ENCODE measurements at places on chromosomes 12 and 14. TPM values are rescaled to one million over a fixed set of nuclear protein-coding genes. Genes with fewer than 3 reads are reported as not detected.

The CPM gene
- polyA plus RNA-seq: 35.7 TPM

The FAM186B gene
- polyA plus RNA-seq: 0.34 TPM

The RNF212B gene
- polyA plus RNA-seq: 2.8 TPM

The IFNG-AS1 gene
- not detected for polyA plus RNA-seq

The SLC7A7 gene
- polyA plus RNA-seq: 235 TPM

The DPY19L2 gene
- polyA plus RNA-seq: 17.8 TPM

The C14orf180 gene
- 3.1 TPM for polyA plus RNA-seq

The PGAM5 gene
- polyA plus RNA-seq: 19.4 TPM

The FAIM2 gene
- polyA plus RNA-seq: 1.3 TPM

DNA sequence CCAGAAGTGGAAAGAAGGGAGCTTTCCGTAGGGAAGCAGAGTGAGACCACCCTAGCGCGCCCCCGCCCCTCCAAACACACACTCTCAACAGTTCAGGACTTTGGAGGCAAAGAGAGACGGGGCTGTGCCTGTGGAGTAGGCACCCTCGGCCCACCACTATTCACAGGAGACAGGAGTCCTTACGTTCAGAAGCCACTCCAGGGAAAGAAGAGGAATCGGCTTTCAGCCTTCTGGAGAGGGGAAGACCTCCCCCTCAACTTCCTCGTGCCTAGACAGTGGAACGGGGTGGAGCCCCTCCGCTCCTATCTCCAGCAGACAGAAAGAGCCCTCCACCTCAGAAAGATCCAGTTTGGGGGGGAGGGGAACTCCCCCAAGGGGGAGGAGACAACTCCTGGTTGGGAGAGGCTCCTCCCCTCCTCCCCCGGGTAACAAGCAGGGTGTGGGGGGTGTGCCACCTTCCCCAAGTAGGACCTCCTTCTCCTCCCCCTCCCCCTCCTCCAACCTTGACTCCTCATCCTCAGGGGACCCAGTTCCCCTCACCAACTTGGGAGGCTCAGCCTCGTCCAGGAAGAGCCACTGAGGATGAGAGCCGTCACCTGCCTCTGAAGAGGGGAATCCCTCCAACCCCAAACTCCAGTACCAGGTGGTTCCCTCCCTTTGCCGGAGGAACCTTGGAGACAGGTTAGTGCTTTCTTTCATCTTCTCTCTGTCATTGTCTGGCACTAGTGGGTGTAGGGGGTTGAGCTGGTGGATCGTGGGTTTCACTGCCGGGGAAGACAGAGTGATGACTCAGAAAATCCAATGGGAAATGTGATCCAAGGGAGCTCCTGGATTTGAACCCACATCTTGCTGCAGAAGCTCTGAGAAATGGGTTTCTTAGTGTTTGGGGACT is 883 bp downstream of the FOXJ2 start:
- peak; percentile 90 for DNase-seq

- DNase-seq: no peak
These were observed 67.9 kb upstream of the RMST start for GRCh38 chr12:97394657-97395056.

GRCh38 chr12:48045061-48045846 is 41.0 kb upstream of the COL2A1 start:
- no peak for DNase-seq

GRCh38 chr14:31201111-31201510 is 6.5 kb downstream of the HECTD1 start:
- DNase-seq: no peak

- DNase-seq: no peak
These were observed 290.2 kb upstream of the FLRT2 start for GRCh38 chr14:85239791-85240190.

DNA sequence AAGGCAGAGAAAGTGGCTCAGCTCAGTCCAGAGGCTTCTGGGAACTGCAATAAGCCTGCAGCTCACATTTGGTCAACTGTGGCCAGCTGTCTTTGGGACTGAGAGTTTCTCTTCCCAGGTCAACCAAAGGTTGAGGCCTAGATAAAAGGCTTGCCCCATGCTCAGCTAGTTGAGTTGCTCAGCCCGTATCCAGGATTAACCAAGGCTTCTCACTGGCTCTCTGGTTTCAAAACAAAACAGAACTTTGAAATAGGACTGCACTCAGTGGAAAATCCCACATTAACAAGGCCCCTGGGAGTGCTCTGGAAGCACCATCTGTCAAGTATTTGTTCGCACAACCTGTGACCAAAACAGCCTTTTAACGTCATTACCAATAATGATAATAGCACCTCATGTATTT is 40.3 kb upstream of the NUAK1 start:
- peak; percentile 41 for DNase-seq

- no peak for DNase-seq
These were observed 58.1 kb upstream of the CCND2 start for GRCh38 chr12:4215229-4216186.

GRCh38 chr12:115543269-115543668 is 734.2 kb downstream of the MED13L start:
- DNase-seq: no peak

- DNase-seq: no peak
These were observed 5.3 kb downstream of the GRIN2B start for GRCh38 chr12:13976028-13976584.

DNA sequence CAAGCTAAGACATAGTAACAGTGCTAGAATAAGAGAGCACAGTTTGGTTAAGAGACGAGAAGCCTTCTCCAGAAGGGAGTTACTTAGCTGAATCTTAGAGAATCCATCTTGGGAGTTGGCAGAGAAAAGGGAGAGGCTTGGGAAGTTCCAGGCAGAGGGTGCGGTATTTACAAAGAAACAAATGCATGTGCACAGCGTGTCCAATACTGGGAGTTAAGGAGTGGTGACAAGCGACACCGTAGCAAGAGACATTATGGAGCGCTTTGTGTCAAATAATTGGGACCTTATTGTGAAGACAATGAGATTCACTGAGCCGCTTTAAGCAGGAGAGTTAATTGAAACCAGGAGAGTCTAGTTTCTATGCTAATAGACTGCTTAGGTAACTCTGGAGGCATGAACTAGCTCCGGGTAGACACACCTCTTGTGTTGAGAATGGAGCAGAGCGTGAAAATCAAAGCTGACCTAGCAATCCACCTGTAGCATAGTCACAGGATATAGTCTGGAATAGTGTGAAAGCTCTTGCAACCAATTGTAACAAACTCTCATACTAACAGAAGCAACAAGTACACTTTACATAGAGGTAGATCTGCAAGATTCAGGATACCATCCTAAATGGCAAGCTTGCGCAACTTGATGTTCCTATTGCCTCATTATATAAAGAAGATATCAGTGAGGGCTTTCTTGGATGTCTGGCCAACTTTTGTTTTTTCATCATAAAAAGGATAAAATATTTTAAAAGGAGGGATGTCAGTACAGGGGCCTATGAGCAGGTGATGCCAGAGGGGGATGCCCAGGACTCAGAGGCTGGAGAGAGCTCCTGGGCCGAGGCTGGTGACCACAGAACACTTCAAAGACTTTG is 5.3 kb downstream of the ALDH1L2 start:
- no peak for DNase-seq

- no peak for DNase-seq
These were observed 12.9 kb upstream of the TRIM9 start for GRCh38 chr14:51107801-51108200.

DNA sequence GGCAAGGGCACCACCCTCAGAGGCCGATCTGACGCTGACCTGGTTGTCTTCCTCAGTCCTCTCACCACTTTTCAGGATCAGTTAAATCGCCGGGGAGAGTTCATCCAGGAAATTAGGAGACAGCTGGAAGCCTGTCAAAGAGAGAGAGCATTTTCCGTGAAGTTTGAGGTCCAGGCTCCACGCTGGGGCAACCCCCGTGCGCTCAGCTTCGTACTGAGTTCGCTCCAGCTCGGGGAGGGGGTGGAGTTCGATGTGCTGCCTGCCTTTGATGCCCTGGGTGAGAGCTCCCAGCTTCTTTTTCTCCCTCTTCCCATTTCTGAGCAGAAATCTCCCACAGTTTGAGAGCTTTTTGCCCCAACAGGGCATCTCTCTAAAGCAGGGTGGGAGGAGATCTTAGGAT is 1.8 kb downstream of the OAS1 start:
- DNase-seq: peak; percentile 80

DNA sequence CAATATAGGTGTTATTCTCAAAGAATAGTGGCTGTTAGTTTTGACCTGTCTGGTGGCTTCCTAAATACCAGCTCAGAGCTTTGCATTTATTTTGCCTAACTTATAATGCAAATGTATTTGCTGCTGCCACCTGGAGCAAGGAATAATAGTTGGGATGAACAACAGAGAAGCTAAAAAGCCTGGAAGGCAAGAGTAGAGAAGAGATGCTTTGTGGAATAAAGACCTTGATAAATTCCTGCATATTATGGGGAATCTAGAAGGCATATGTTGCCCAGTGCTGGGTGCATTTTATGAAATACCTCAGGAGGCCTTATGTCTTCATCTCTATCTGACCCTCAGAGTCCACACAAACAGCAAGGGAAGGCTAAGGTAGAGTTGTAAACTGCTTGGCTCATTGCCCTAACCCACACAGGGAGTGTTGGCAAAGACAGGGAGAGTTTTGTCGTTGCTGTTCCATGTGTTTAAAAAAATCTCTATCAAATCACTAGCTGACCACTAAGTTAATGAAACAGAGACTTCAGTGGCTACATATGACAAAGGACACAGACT is 53.7 kb upstream of the SCAF11 start:
- no peak for DNase-seq

GRCh38 chr14:88621100-88621499 is 58.3 kb downstream of the ZC3H14 start:
- DNase-seq: no peak

GRCh38 chr12:2673966-2674810 is 120.6 kb upstream of the FKBP4 start:
- DNase-seq: no peak

GRCh38 chr12:111643427-111643826 is 42.3 kb downstream of the BRAP start:
- DNase-seq: peak; percentile 39

GRCh38 chr12:66352197-66352596 is 49.9 kb downstream of the HELB start:
- DNase-seq: peak; percentile 19

- DNase-seq: no peak
These were observed 975 bp downstream of the OGFOD2 start for GRCh38 chr12:122975790-122976647.

GRCh38 chr14:31781578-31781977 is 220.4 kb downstream of the NUBPL start:
- no peak for DNase-seq
